ENCODE measurements at places on chromosomes 7 and 10.

DNA sequence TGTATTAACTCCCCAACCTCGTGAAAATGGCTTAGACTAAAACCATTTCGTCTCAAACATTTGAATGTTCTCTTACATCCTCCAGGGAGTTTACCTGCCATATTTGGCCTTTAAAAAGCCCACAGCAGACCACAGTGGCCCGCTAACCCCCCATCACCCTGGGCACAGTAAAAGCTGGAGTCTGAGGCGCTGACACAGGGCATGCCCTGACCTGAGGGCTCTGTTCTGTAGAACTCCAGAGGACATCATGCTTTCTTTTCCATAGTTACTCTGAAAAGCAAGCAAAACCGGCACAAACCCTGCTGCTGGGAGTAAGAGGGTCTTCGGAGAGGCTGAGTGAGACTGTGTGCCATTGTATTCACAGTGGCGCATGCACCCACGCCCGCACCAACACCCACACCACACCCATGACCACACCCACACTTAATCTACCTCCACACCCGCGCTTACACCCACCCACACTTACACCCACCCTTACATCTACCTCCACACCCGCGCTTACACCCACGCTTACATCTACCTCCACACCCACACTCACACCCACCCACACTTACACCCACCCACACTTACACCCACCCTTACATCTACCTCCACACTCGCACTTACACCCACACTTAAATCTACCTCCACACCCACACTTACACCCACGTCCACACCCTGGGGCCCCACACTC, 32.1 kb downstream of the LRRC27 start:
- DNase-seq: no peak

DNA sequence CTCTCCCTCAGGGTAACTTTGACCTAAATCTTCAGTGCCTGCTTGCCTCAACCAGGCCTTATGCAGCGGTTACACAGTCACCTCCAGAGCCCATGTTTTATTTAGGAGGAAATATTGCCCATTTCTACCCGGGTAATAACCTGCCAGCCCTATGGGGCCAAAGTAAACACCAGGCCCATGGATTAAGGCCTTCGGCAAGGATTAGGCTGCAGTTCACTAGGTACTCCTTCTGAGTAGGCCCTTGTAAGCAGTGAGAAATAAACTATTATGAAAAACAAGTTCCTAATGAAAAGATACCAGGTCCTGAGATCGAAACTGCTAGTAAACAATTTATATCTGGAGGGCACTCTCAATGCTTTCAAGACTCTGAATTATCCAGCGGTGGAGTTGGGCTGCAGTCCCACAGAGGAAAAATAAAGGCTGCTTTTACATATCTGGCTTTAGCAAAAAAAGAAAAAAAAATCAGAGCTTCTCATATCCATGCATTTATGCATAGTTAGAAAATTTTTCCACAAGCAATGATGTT, 3.7 kb upstream of the HOXA10 start:
- no peak for DNase-seq

- DNase-seq: no peak
Observed at GRCh38 chr7:73555411-73555982, 2.0 kb downstream of the BCL7B start.

- DNase-seq: no peak
Observed at GRCh38 chr7:149232362-149232761, 7.1 kb upstream of the ZNF212 start.
